Activated T-cell treated with anti-CD3 and anti-CD28 coated beads, Interleukin-2, amount 50 U/mL, for 24 hours (primary cell): ENCODE measurements at places on chromosomes 6 and 20.
A peak's percentile ranks its signal among the peaks of the same experiment; 100 is the strongest.

DNA sequence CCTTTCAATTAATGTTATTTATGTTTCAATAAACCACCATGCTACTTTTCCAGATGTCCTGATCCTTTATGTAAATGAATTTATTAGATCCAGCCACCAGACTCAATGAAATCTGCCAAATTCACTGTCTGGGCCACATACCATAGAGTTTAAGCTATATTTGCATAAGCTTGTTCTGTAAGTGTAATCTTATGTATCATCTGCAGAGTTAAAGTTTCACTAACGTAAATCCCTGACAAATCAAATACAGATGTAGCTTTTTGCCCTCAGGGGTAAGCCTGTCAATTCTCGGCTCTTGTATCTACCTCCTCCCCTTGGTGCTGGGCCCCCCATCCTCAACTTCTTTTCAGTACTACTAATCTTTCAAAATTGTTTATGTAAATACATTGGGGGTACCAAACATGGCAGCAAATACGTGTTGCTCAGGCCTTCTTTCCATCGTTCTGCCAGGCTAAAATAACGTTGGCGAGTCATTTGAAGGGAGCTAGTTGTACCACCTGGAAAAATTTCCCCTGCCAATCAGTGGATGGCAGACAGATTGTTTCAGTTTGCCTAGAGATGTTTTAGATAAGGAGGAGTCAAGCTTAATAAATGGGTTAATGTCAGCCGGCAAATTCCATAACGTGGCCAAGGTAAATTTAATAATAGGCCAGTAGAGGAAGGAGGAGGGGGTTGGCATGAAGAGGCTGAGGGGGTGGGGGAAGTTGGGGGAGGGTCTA lies 79.6 kb downstream of the RPS12 start:
- no peak for DNase-seq

- no peak for DNase-seq
Observed at GRCh38 chr20:11553603-11554002, 364.1 kb upstream of the BTBD3 start.

GRCh38 chr20:298776-299391 lies 1.5 kb downstream of the ZCCHC3 start:
- no peak for DNase-seq

- DNase-seq, result no peak
Observed at GRCh38 chr20:25622450-25623224, 1.2 kb downstream of the NANP start.

GRCh38 chr6:43477235-43478007 lies at the start of gene TJAP1:
Gene TJAP1 (plus strand): TSS chr6:43477570. CDS start chr6:43499002, 21,432 bp downstream.
- peak; percentile 99 for DNase-seq

GRCh38 chr20:1427457-1428054 lies 34.7 kb upstream of the FKBP1A start:
- no peak for DNase-seq

DNA sequence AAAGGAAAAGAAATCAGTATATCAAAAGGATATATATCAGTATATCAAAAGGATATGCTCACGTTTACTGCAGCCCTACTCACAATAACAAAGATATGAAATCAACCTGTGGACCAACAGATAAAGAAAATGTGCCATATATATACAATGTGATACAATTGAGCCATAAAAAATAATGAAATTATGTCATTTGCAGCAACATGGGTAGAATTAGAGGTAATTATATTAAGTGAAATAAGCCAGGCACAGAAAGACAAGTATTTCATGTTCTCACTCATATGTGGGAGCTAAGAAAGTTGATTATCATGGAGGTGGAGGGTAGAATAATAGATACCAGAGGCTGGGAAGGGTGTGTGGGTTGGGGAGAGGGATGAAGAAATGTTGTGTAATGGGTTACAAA lies 102.9 kb upstream of the MARCKS start:
- DNase-seq, result no peak

DNA sequence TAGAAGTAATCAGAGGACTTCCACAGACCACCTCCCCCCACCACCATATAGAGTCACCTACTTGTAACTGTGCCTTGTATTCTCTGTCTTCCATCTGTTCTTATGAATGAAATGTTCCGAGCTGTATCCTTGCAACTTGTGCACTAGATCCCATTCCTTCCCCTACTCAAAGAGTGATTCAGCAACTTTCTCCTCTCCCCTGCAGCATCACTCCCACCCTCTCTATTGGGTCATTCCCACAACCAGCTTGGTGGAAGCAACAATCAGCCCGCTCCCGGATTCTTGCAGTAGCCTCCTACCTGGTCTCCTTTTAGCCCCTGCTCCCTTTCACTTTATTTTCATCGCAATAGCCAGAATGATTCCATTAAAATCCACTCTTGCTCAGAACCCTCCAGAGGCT lies 34.9 kb upstream of the REV3L start:
- no peak for DNase-seq

DNA sequence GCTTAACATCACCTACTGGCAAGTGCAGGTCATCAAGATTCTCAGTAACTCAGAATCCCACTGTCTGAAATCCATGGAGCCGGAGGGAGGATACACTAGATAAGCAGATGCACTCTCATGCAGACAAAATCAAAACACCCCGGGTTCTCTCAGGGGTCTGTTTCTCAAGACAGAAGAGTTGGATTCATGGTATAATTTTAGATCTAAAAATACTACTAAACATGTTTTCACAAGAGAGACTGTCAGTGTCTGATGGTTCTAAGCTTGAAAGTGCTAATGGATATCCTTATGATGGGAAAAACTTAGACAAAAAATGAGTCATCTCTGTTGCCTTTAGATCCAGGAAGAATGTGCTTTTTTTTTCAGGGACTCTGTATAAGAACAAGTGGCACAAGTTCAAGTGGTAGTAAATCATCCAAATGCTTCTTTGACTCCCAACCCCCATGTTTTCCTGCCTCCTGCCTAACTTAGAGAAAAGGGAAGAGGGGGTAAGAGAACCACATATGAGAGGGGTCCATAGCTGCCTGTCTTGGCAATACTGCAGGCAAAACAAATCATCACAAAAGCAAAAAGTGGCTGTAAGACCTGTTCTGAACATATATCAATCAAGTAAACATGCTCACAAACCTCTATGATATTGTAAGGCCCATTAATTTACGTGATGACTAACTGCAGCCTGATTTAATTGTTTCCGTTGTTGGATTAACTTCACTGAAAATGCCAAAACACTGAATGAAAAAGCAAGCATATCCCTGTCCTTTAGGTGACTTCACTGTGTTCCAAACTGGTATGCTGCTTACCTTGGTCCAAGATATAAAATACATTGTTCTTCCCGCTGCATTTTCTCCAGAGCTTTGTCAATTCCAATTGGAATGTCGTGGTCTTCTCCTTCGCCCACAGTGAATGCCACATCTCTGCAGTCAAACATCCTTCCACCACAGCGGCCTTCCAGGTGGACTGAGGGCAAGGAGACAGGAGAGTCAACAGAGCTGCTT lies 84.0 kb upstream of the TULP1 start:
- no peak for DNase-seq

DNA sequence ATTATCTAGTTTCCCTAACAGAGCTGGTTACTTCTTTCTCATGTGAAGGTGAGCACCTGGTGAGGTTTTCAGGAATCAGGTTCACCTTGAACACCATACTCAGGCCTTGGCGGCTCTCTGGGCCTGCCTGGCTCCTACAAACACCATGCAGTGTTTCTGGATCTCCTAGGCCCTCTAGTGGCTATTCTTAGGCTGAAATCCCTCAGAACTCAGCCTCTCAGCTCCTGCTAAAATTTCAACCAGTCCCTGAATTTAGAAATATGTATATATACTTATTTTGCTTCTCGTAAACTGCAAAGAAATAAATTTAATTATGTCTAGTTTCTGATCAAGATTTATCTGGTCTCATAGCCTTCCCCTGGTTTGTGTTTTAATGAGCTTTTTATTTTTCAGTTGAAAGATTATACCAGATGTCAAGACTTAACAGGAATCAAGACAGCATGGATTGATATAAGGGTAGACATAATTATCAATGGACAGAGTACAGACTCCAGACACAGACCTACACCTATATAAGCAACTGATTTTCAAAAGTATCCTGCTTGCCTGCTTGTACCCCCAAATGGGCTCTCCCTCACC lies 55.9 kb downstream of the ANKEF1 start:
- DNase-seq, result no peak

GRCh38 chr6:8014947-8015346 lies 49.2 kb downstream of the BLOC1S5 start:
- no peak for DNase-seq

- DNase-seq, result no peak
Observed at GRCh38 chr6:85865420-85866369, 223.0 kb upstream of the SYNCRIP start.

DNA sequence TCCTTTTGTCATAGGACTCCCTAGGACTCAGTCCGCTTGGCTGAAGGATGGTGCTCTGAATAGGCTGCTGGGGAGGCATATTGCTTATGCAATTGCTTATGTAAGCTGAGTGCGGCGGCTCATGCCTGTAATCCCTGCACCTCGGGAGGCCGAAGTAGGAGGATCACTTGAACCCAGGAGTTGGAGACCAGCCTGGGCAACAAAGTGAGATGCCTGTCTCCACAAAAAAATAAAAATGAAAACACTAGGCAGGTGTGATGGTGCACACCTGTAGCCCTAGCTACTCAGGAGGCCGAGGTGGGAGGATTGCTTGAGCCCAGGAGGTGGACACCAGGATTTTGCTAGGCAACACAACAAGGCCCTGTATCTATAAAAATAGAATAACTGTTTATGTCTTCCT lies 81.3 kb downstream of the EYA2 start:
- no peak for DNase-seq

GRCh38 chr20:22974354-22974753 lies 60.8 kb upstream of the SSTR4 start:
- no peak for DNase-seq

GRCh38 chr20:53104884-53105283 lies 132.7 kb downstream of the TSHZ2 start:
- no peak for DNase-seq

GRCh38 chr20:6959900-6960312 lies 192.4 kb downstream of the BMP2 start:
- no peak for DNase-seq

GRCh38 chr6:110446405-110446804 lies 30.0 kb downstream of the SLC22A16 start:
- DNase-seq, result no peak

DNA sequence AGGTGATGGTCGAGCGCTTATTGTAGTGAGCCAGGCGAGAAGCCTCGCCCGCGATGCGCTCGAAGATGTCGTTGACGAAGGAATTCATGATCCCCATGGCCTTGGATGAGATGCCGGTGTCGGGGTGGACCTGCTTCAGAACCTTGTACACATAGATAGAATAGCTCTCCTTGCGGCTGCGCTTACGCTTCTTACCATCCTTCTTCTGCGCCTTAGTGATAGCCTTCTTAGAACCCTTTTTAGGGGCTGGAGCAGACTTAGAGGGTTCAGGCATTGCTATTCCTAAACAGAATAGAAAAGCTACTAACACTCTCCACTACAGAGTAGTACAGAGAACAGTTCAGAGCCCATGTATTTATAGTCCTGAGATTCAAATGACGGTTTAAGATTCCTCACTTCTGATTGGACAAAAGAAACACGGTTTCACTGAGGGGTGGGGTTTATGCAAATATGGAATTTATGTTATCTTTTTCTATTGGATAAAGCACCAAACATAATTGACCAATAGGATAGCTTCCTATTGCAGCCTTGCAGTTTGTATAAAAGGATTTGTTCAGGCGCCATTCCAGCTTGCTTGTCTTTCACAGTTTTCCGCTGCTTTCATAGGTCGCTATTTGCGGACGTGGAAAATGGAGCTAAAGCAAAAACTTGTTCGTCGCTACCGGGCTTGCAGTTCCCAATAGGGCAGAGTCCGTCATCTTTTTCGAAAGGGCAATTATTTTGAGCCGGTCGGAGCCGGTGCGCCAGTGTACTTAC lies 43.7 kb upstream of the HFE start:
- peak; percentile 78 for DNase-seq

GRCh38 chr6:30168741-30169140 lies 5.4 kb downstream of the TRIM15 start:
- no peak for DNase-seq

- no peak for DNase-seq
Observed at GRCh38 chr6:36659271-36659670, 19.2 kb upstream of the CDKN1A start.

DNA sequence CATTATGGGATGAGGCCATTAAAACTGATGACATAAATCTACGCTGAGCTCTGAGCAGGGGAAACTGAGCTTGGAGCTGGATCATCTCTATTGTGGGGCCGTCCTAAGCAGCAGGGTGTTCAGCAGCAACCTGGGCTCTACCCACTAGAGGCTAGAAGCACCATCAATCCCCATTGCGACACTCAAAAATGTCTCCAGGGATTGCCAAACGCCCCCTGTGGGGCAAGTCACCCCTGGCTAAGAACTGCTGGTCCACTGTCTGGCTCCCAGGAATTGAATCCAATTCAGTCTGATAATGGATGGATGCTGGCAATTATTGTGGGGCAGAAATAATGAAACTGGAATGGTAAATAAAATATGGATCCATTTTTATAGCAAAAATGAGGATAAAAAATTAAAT lies 38.2 kb downstream of the PMEPA1 start:
- no peak for DNase-seq

- no peak for DNase-seq
Observed at GRCh38 chr6:53744321-53744720, 50.5 kb upstream of the LRRC1 start.

DNA sequence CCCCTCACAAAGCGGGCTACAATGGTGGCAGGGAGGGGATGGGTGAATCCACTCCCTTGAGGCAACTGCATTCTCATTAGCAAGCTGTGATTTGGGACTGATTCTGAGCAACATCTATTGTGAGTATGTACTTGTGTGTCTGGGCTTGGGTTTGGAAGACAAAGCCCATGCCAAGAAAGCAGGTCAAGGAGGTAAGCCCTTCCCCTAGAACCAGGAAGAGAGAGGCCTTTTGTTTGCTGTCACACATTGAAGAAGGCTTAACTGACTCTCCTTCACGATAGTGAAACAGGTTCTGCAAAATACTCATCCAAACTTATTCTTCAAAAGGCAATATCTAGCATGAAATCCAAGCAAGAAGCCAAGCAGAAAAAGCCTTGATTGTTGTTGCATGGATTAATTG lies 403.1 kb upstream of the ID4 start:
- no peak for DNase-seq

DNA sequence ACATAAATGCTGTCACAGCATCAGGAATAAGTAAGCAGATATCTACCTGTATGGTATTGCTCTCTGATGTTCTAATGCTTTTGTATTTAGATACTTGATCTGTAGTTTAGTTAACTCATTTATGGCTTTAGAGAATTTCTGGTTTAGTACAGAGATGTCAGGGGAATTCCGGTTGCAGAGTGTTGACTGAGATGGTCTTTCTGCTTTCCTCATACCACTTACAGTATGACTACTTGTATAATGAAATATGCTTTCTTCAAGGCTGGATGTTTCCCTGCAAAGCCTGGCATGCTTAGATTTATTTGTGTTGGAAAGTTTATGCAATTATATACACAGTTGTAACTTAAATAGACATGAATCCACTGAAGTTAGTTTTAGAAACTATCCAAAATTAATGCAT lies 278.4 kb downstream of the CDH26 start:
- DNase-seq, result no peak

DNA sequence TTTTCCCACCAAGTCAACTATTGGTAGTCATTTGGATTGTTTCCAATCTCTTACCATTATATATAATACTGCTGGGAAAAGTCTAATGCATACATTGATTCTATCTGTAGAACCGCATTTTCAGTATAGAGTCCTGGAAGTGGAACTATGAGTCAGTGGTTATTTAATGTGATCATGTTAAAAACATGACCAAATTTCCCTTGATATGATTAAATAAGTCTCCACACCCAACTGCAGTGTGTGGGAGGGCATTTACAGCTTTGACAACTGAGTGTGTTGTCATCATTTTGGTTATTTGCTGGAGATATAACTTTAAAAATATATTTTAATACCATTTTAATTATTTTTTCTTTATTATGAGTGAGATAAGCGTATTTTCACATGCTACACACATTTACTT lies 1027.6 kb downstream of the EYS start:
- no peak for DNase-seq
